Articular chondrocyte of knee joint (primary cell): ENCODE measurements at places on chromosomes 6 and 20. TPM values are rescaled to one million over a fixed set of nuclear protein-coding genes. Genes with fewer than 3 reads are reported as not detected.

Gene TCP11
- total RNA-seq: 0.11 and 0.26 TPM in 2 replicates

Gene KCNK16
- not detected in 2 replicates for total RNA-seq

Gene SGK2
- 0.52 and 1.4 TPM in 2 replicates for total RNA-seq

Gene IYD
- under 0.01 TPM in 2 replicates for total RNA-seq

Gene APOM
- 2.0 and 2.2 TPM in 2 replicates for total RNA-seq

Gene ADGRB3
- total RNA-seq: 0.11 and 0.13 TPM in 2 replicates

Gene C6orf15
- total RNA-seq: not detected in 2 replicates
